Mesothelial cell of epicardium (in vitro differentiated cells): ENCODE measurements at places on chromosomes 12 and 14. TPM values are rescaled to one million over a fixed set of nuclear protein-coding genes. Genes with fewer than 3 reads are reported as not detected.

DNA sequence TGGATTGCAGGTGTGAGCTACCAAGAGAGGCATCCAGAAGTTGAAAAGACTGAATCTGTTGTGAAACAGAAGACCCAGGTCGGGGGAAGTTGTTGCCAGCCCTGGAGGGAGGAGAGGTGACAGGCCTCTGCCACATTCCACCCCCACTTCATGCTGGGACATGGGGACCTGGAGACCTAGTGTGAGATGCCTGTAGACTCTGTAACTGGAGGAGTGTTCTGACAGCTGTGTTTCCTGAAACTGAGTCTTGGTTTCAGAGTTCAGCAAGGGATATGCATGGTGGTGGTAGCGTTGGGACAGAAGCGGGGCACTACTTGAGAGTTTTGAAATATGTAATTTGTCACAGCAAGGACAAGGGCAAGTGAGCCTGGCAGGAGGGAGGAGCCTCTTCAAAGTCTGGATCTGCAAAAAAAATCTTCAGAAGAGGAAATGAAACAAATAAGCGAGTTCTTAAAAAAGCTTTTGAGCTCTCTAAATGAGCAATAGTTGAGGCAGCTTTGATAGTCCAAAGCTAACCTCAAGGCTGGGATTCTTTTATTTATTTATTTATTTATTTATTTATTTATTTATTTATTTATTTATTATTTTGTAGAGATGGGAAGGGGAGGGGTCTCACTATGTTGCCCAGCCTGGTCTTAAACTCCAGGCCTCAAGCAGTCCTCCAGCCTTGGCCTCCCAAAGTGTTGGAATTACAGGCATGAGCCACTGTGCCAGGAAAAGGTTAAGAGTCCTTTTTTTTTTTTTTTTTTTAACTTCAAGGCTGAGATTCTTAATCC is 58.9 kb upstream of the EEA1 start:
- H3K27me3 ChIP-seq, result no peaks in the 10 kb centered on the region
- DNase-seq, result no peak
- peak overlapping the region; percentile 17 for H3K27ac ChIP-seq
- no peak overlapping the region for H3K4me3 ChIP-seq
- H3K4me1 ChIP-seq, result peaks cover 21% of the 10 kb centered on the region

DNA sequence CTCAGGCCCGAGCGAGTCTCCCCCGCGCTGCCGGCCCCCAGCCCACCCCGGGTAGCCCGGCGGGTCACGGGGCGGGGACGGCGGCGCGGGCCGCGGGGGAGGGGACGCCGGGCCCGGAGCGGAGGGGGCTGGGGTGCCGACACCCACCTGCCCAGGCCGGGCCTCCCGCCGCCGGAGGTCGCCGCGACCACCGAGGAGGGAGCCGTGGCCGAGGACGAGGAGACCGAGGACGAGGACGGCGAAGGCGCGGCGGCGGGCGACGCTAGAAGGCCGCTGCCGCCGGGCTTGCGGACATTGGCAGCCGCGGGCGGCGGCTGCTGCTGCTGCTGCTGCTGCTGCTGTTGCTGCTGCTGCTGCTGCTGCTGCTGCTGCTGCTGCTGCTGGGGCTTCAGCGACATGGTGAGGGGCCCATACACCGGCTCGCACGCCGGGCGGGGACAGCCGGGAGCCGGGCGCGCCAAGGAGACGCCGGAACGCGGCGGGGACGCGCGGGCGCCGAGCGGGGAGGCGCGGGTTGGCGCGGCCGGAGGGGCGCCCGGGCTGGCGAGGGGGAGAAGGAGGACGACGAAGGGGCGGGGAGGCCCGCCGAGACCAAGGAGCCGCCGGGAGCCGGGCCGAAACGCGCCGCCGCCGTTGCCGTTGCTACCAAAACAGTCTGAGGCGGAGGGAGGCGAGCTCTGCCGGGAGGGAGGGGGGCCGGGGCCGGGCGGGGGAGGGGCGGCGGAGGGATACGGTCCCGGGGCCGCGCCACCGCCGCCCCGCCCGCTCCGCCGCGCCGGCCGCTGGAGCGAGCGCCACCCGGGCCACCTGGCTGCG is at the start of gene ATXN2:
Gene ATXN2 (minus strand): TSS at position 679 of the 816 bp plus-strand sequence. CDS start 281 bp downstream, at position 398.
- H3K27me3 ChIP-seq, result peaks cover 1% of the 10 kb centered on the region
- DNase-seq, result peak; percentile 76
- H3K4me1 ChIP-seq, result peaks cover 37% of the 10 kb centered on the region
- peak within 1 kb of the TSS; percentile 87 for H3K4me3 ChIP-seq
- H3K36me3 ChIP-seq, result peaks cover 2% of the 10 kb centered on the region
- peak within 1 kb of the TSS; percentile 98 for H3K27ac ChIP-seq

DNA sequence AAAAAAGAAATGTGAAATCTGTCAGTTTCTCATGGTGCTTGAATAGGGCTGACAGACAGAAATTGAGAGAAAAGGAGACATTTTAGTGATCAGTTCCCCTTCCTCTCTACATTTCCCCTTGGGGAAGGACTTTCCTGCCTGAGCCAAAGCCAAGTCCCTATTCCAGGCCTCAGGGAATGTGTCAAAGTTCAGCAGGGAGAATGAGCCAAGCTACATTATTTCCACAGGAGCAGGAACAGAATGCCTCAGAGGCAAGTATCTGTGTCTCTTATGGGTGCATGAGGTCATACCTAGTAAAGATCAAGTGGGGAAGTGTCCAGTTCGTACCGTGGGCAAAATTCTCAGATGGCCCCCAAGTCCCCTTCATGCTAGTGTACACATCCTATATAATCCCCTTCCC is 68.6 kb downstream of the IQSEC3 start:
- no peak overlapping the region for H3K4me3 ChIP-seq
- H3K4me1 ChIP-seq, result peaks cover 24% of the 10 kb centered on the region
- peaks cover 64% of the 10 kb centered on the region for H3K27me3 ChIP-seq
- no peak overlapping the region for H3K27ac ChIP-seq

GRCh38 chr12:49969027-49969426 is 3.7 kb upstream of the AQP6 start:
- H3K36me3 ChIP-seq, result no peaks in the 10 kb centered on the region
- H3K27me3 ChIP-seq, result peaks cover 40% of the 10 kb centered on the region
- peaks cover 3% of the 10 kb centered on the region for H3K4me1 ChIP-seq
- no peak for DNase-seq

- H3K36me3 ChIP-seq, result no peaks in the 10 kb centered on the region
- H3K27me3 ChIP-seq, result no peaks in the 10 kb centered on the region
- H3K27ac ChIP-seq, result no peak overlapping the region
- H3K4me3 ChIP-seq, result no peak overlapping the region
- H3K4me1 ChIP-seq, result no peaks in the 10 kb centered on the region
- DNase-seq, result no peak
Measured at GRCh38 chr14:81555051-81555450, 21.4 kb upstream of the SEL1L start.

DNA sequence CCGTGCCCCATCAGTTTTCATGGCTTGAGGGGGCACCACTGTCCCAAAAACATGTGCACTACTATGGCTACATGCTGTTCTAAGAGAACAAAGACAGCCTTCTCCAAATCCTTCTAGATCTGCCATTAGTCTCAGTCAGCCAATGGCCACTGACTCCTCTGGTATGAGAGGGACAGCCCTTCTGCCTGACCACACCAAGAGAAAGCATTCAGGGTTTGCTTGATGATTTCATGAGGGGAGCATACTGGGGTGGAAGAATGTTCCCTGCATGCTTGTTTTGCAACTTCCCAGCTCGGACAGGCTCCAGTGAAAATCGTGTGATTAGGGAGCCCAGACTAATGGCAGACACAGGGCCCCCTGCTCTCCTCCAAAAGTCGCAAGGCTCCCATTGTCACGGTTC is 199.6 kb upstream of the ALG10B start:
- no peaks in the 10 kb centered on the region for H3K27me3 ChIP-seq
- H3K36me3 ChIP-seq, result no peaks in the 10 kb centered on the region

GRCh38 chr12:52702338-52702737 is 986 bp downstream of the KRT77 start:
- H3K36me3 ChIP-seq, result no peaks in the 10 kb centered on the region
- H3K4me3 ChIP-seq, result no peak overlapping the region
- H3K27me3 ChIP-seq, result peaks cover 72% of the 10 kb centered on the region
- H3K27ac ChIP-seq, result no peak overlapping the region
- no peak for DNase-seq

DNA sequence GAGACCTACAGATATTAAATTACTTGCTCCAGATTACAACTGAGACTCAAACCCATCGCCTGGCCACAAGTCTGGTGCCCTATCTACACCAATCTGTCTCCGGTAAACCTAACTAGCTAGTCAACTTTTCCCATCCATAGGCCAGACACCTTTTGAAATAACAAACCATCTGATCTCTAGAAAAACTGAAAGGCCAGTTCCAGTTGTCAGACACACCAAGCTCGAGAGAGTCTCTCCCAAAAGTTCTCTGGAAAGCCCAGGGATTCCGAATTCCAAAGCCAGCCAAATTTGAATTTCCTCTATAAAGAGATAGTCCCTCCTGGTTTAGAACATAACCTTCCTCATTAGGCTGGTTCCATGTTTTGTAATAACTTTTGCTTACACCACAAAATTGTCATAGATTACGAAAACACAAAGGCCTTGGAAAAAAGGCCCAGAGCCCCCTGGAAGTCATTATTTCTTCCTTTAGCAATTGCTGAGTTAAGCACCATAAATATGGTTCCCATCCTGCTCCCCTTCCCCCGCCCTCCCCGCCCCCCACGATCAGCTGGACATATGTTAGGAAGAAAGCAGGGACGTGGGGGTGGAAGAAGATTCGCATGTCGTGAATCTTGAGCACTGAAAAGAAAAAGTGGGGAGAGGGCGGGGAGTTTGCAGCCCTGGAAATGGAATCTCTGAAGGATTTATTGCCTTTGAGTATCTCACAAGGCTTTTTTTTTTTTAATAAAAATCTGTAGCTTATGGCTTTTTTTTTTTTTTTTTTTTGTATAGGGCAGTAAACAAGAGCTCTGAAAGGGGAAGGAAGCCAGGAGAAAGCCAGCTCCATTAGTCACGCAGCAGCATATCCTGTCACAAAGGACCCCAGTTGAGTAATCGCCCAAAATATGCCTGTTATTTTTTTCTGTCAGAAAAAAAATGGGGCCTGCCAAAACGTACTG is 110.4 kb downstream of the ZFP36L1 start:
- peaks cover 2% of the 10 kb centered on the region for H3K36me3 ChIP-seq
- DNase-seq, result no peak
- no peaks in the 10 kb centered on the region for H3K27me3 ChIP-seq
- peaks cover 77% of the 10 kb centered on the region for H3K4me1 ChIP-seq
- H3K4me3 ChIP-seq, result no peak overlapping the region

DNA sequence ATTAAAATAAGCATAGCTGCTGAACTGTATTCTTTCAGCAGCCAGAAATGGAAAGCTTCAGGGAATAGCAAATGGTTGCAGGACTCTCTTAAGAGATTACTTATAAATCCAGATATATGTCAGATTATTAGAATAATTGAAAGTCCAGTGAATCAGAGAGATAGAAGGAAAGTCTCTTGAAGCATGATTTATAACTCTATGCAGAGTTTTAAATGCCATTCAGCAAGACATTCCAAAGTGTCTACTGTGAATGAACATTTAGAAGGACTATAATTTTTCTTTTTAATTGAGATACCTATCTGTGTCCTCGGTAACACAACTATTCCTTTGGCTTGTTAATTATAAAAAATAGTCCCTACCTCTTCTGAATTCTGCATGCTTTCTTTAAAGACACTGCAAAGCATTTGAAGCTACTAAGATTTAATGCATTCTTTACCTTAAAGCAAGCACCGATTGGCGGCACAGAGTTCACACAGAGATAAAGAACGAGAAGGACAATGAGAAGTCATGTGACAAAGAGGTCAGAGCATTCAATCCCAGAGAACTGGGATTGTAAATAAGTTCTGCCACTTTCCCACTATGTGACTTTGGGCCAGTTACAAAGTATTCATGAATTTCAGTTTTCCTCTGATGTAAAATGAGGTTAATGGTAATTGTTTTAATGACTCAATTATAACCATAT is 371.0 kb upstream of the ATP2B1 start:
- no peak overlapping the region for H3K4me3 ChIP-seq
- peak overlapping the region; percentile 88 for H3K27ac ChIP-seq
- H3K27me3 ChIP-seq, result no peaks in the 10 kb centered on the region
- H3K36me3 ChIP-seq, result peaks cover 3% of the 10 kb centered on the region
- no peak for DNase-seq

DNA sequence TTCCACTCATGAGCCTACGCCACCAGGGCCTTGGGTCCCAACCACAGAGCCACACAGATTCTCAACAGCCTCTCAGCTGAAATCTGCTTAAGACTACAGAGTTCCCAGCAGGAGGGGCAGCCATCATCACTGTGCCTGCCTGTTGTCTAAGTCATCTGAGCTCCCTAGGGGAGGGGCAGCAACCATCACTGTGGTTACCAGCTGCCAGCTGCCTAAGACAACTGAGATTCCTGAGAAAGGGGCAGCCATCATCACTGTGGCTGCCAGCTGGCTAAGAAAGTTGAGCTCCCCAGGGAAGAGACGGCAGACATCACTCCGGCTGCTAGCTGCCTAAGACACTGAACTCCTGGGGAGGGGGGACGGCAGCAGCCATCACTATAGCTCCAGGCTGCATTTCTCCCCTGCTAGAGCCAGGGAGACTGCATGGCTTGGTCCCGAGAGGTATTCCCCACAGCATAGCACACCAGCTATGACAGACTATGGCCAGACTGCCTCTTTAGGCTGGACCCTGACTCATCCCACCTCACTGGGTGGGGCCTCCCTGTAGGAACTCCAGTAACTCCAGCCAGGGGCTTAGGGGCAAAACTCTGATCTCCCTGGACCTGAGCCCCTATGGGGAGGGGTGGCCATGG is 37.2 kb upstream of the C14orf132 start:
- no peak overlapping the region for H3K27ac ChIP-seq
- DNase-seq, result no peak
- no peaks in the 10 kb centered on the region for H3K4me1 ChIP-seq
- H3K36me3 ChIP-seq, result no peaks in the 10 kb centered on the region
- H3K4me3 ChIP-seq, result no peak overlapping the region

- DNase-seq, result no peak
- no peak overlapping the region for H3K4me3 ChIP-seq
- H3K27ac ChIP-seq, result no peak overlapping the region
Measured at GRCh38 chr12:66331016-66331415, 28.7 kb downstream of the HELB start.

GRCh38 chr12:128684352-128684751 is 139.4 kb downstream of the SLC15A4 start:
- H3K27ac ChIP-seq, result no peak overlapping the region
- no peaks in the 10 kb centered on the region for H3K4me1 ChIP-seq
- H3K27me3 ChIP-seq, result no peaks in the 10 kb centered on the region
- no peaks in the 10 kb centered on the region for H3K36me3 ChIP-seq

GRCh38 chr14:39641224-39641623 is 209.0 kb upstream of the FBXO33 start:
- H3K4me1 ChIP-seq, result no peaks in the 10 kb centered on the region
- no peak overlapping the region for H3K27ac ChIP-seq
- no peaks in the 10 kb centered on the region for H3K27me3 ChIP-seq
- DNase-seq, result no peak
- no peak overlapping the region for H3K4me3 ChIP-seq
- no peaks in the 10 kb centered on the region for H3K36me3 ChIP-seq

- peak overlapping the region; percentile 25 for H3K27ac ChIP-seq
- no peaks in the 10 kb centered on the region for H3K36me3 ChIP-seq
- H3K4me1 ChIP-seq, result peaks cover 23% of the 10 kb centered on the region
- H3K27me3 ChIP-seq, result peaks cover 88% of the 10 kb centered on the region
- no peak overlapping the region for H3K4me3 ChIP-seq
- DNase-seq, result no peak
Measured at GRCh38 chr14:22538671-22539228, 50.3 kb downstream of the DAD1 start.

Gene HSPB8
- total RNA-seq, result 13.5 to 16.8 TPM (median 15.7 TPM) in 3 replicates

Gene CIROP
- total RNA-seq, result not detected in 3 replicates

Gene CLIP1
- 58.9 to 65.2 TPM (median 61.9 TPM) in 3 replicates for total RNA-seq

Gene GAS2L3
- 13.7 to 17.5 TPM (median 16.5 TPM) in 3 replicates for total RNA-seq

Gene SRRM4
- total RNA-seq, result 1.7 to 1.9 TPM (median 1.7 TPM) in 3 replicates

Gene TMEM119
- total RNA-seq, result 37.6 to 43.2 TPM (median 41.2 TPM) in 3 replicates

Gene LRP1-AS
- not detected in 3 replicates for total RNA-seq
